Aorta (tissue), 5 donors: ENCODE measurements at places on chromosomes 5 and 9.

DNA sequence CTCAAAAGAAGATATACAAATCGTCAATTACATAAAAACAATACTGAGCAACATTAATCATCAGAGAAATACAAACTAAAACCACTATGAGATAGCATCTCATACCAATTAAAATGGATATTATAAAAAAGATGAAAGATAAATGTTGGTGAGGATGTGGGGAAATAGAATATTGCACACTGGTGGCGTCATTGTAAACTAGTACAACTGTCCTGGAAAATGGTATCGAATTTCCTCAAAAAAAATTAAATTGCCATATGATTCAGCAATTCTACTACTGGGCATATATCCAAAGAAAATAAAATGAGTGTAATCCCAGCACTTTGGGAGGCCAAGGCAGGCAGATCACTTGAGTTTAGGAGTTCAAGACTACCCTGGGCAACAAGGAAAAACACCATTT, 326.0 kb upstream of the FTMT start:
- no peak for DNase-seq
- no peaks in the 10 kb centered on the region for H3K27me3 ChIP-seq
- H3K4me3 ChIP-seq, result no peak overlapping the region
- H3K4me1 ChIP-seq, result no peaks in the 10 kb centered on the region

DNA sequence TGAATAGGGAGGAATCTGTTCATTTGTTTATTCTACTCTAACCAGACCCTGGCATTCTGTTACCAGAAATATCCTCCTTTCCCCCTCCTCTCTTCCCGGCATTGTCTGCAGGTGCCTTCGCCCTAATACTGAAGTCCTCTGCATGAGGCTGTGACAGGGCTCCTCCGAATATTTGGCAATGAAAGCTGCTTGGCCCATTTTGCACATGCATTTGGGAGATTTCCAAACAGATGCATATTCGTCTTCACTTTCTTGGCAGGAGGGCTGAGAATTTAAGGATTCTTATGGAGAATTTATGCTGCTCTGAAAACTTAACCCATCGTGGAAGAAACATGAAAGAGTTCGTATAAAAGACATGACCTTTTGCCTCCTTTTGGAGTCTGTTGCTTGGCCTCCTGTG, 484.0 kb downstream of the ZNF608 start:
- no peaks in the 10 kb centered on the region for H3K36me3 ChIP-seq
- no peaks in the 10 kb centered on the region for H3K4me1 ChIP-seq
- DNase-seq, result no peak
- H3K27ac ChIP-seq, result no peak overlapping the region

GRCh38 chr9:109082091-109082620, 37.6 kb downstream of the TMEM245 start:
- H3K4me1 ChIP-seq, result peaks cover 4% of the 10 kb centered on the region
- no peaks in the 10 kb centered on the region for H3K27me3 ChIP-seq
- H3K4me3 ChIP-seq, result no peak overlapping the region
- H3K27ac ChIP-seq, result no peak overlapping the region

- H3K4me3 ChIP-seq, result no peak overlapping the region
- no peak overlapping the region for H3K27ac ChIP-seq
- H3K36me3 ChIP-seq, result no peaks in the 10 kb centered on the region
- no peak for DNase-seq
- no peaks in the 10 kb centered on the region for H3K27me3 ChIP-seq
- no peaks in the 10 kb centered on the region for H3K4me1 ChIP-seq
Measured at GRCh38 chr5:62581836-62582597, 3.4 kb downstream of the LRRC70 start.

DNA sequence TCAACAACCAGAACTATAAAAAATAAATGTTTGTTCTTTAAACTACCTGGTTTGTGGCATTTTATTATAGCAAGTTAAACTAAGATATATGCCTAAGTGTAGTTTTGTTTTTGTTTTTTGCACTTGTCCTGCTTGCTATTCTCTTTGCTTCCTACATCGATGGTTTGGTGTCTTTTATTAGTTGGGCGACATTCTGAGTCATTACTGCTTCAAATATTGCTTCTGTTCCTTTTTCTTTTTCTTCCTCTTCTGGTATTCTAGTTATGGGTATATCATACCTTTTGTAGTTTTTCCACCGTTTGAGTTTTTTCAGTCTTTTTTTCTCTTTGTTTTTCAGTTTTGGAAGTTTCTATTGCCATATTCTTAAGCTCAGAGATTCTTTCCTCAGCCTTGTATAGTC, 86.9 kb downstream of the MACIR start:
- no peak overlapping the region for H3K4me3 ChIP-seq
- H3K27ac ChIP-seq, result no peak overlapping the region
- H3K36me3 ChIP-seq, result no peaks in the 10 kb centered on the region
- H3K27me3 ChIP-seq, result no peaks in the 10 kb centered on the region
